ENCODE measurements at places on chromosomes 6 and 20.

DNA sequence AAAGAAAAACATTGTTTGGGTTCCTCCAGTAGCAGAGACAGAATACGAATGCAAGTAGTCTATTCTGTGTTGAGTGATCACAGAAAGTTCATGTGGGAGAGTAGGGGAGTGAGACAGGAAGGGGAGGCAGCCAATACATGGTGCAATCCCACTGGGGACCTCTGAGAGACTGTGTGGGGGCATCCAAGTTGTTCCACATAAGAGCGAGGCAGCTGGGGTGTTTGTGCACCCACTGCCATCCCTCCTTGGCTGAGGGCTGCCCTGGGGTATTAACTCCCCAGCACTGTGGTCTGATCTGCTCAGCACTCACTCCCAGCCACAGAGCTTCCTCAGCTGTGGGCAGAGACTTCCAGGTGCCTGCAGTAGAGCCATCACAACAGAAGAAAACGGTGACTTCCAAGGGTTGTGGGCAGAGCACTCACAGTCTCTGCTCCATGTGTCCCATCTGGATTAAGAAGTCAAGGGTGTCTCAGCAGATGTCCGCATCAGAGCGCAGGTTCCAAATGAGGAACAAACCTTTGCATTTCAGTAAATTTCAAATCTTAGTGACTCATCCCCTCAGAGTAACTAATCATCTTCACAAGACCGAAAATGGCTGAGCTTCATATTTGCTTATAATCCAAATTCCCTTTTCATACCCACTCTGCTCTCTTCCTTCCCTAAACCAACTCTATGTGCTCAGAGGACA, 101.9 kb upstream of the NAA20 start:
- DNase-seq = no peak

- no peak for DNase-seq
Measured at GRCh38 chr6:138844192-138844591, 48.3 kb downstream of the ECT2L start.

- DNase-seq = no peak
Measured at GRCh38 chr6:7727946-7728854, 2.3 kb downstream of the BMP6 start.

GRCh38 chr6:91683240-91683639, 1096.4 kb upstream of the MAP3K7 start:
- DNase-seq = no peak

- DNase-seq = no peak
Measured at GRCh38 chr6:153170511-153170910, 39.4 kb upstream of the RGS17 start.

DNA sequence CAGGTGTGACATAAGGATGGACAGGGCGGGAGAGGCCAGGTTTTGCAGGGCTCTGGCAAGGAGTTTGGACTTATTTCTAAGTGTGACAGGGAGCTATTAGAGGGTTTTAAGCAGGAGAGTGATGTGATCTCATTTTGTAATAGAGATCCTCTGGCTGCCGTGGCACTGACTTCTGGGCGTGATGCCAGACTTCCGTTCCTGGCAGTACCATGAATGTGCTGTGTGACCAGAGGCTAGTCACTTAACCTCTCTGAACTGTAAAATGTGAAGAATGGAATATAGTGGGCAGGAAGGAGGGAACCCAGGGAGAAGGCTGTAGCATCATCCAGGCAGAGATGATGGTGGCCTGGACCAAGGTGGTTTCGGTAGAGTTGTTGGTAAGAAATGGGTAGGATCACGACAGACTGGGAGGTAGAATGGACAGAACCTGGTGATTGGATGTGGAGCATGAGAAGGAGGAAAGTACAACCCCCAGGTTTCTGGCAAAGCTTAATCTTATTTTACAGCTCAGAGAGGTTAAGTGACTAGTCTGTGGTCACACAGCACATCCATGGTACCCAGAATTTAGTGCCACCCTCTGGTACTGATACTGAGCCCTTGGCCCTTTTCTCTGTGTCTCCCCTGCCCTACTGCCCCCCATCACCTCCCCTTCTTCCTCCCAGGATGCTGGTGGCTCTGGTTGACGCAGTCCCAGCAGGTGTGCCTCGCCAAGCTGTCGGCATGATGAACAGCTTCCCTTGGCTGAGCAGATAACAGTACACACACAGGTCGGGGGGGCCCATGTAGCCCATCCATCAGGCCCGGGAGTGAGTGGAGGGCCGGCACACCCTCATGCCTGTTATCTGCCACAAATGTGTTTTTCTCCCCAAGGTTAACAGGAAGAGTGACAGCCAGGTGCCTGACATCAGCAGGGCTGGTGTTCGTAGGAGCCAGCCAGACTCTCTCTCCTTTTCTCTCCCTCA, 52.9 kb upstream of the CTNNBL1 start:
- DNase-seq = no peak

DNA sequence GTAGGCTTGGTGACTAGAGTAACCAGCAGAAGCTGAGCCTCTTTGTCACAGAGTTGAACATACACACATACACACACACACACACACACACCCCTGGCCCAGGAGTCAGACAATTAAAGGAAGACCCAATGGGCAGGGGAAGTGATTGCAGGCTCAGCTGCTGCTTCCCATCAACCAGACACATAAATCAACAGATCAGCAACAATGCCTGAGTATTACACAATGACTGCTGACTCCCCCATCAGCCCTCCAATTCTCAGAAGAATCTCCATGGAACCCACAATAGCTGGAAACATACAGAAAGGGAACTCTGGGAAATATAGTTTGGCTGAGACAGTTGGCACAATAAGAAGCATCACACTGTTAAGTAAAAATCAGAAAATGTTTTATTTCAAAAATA, 270.4 kb upstream of the PLCB4 start:
- DNase-seq = no peak

DNA sequence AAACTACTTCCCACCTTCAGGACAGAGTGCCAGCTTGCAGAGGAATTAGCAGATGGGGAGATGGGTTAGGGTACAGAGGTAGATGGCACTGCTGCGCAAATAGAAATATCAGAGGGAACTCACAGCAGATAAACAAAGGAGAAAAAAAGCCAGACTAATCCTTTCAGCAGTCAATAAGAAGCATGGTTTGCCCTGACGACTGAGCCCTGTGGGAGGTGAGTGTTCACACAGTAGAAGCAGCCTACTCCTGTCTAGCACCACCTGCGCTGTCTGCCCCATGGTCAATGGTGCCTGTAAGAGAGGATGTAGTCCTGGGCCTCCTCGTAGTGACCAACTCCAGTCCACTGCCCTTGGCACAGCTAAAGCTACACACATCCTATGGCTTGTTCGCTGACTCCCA, 174.1 kb downstream of the IBTK start:
- no peak for DNase-seq

GRCh38 chr6:20158676-20159075, 53.6 kb downstream of the MBOAT1 start:
- no peak for DNase-seq

- DNase-seq = no peak
Measured at GRCh38 chr6:167467793-167468431, 143.0 kb downstream of the TTLL2 start.

GRCh38 chr6:78925317-78925716, 58.0 kb downstream of the IRAK1BP1 start:
- no peak for DNase-seq
